CD4-positive, CD25-positive, alpha-beta regulatory T cell (primary cell): ENCODE measurements at places on chromosomes 2 and 18. TPM values are rescaled to one million over a fixed set of nuclear protein-coding genes. Genes with fewer than 3 reads are reported as not detected.

GRCh38 chr2:116435648-116436047, 1378.8 kb upstream of the DDX18 start:
- no peaks in the 10 kb centered on the region for H3K27me3 ChIP-seq
- H3K36me3 ChIP-seq, result no peaks in the 10 kb centered on the region
- no peak overlapping the region for H3K4me3 ChIP-seq

Gene ST3GAL5
- total RNA-seq, result 25.8 TPM

Gene ADGRF3
- total RNA-seq, result 1.8 TPM

Gene KRCC1
- 11.8 TPM for total RNA-seq

Gene UGT1A4
- not detected for total RNA-seq

DNA sequence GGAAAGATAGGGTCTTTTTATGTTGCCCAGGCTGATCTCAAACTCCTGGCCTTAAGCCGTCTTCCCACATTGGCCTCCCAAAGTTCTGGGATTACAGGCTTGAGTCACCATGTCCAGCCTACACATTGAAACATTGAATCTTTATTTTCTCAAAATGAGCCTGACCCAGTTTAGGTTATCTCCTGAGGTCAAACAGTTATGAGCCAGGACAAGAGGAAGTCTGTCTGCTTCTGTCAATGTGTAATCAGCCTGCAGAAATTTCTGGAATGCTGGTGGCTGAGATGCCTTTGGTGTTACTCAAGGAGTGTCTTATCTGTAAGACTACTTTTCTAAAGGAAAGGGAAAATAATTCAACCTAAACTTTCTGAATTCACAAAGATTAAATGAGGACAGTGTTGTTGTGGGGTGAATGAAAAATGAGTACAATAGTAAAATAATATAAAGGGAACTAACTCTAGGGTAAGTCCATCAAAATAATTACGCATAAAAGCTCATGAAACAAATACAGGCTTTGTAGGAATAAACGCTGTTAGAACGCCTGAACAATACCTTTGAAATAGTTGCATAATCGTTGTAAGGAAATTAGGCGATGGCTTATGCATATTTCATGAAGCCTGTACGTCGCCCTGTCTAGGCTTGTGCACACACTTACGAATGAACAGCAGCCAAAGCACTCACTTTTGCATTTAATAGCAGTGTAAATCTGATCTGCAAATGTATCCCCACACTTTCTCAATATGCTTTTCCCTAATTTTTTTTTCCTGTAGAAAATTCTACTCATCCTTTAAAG, 260.8 kb downstream of the RDH14 start:
- no peaks in the 10 kb centered on the region for H3K27me3 ChIP-seq
- DNase-seq, result no peak
- no peak overlapping the region for H3K27ac ChIP-seq
- H3K36me3 ChIP-seq, result no peaks in the 10 kb centered on the region
- no peak overlapping the region for H3K4me3 ChIP-seq

GRCh38 chr2:219082332-219082958, 21.7 kb upstream of the IHH start:
- no peaks in the 10 kb centered on the region for H3K27me3 ChIP-seq
- H3K27ac ChIP-seq, result no peak overlapping the region
- no peaks in the 10 kb centered on the region for H3K4me1 ChIP-seq
- H3K4me3 ChIP-seq, result no peak overlapping the region
- peaks cover 11% of the 10 kb centered on the region for H3K36me3 ChIP-seq
- no peak for DNase-seq

DNA sequence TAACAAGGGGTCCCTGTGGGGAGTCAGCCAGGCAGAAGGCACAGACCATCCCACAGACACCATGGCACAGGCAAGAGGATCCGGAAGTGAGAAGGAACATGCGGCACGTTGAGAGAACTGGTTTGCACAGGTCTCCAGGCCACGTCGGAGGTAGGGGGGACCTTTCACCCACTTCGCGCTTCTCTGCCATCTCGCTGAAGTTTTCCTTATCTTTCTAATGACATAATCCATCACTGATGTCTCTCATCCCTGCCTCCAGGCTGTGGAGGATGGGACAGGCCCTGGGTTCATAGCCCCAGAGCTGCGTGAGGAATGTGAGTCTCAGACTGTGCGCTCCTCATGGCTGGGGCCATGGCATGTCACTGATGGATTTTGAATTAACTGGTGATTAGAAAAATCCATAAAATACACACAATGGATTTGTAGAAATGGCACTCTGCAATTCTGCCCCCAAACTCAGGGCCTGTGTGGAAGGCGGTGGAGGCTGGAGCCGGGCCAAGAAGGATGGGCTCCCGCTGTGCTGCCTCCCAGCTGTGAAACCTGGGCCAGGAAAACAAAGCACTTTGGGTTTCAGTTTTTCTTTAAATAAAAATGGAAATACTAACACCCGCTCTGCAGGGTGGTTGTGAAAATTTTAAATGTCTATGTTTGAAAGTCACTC, 113.3 kb upstream of the ALKAL2 start:
- H3K36me3 ChIP-seq, result no peaks in the 10 kb centered on the region
- no peaks in the 10 kb centered on the region for H3K27me3 ChIP-seq
- H3K4me1 ChIP-seq, result no peaks in the 10 kb centered on the region
- H3K27ac ChIP-seq, result no peak overlapping the region

GRCh38 chr18:23317975-23318675, 135.0 kb upstream of the RIOK3 start:
- H3K27ac ChIP-seq, result no peak overlapping the region
- H3K4me3 ChIP-seq, result no peak overlapping the region
- no peak for DNase-seq
- no peaks in the 10 kb centered on the region for H3K27me3 ChIP-seq
- H3K36me3 ChIP-seq, result no peaks in the 10 kb centered on the region

GRCh38 chr2:141200191-141200590, 930.6 kb downstream of the LRP1B start:
- no peak for DNase-seq
- no peaks in the 10 kb centered on the region for H3K4me1 ChIP-seq
- no peaks in the 10 kb centered on the region for H3K27me3 ChIP-seq
- no peak overlapping the region for H3K27ac ChIP-seq

Gene SERPINB11
- not detected for total RNA-seq

DNA sequence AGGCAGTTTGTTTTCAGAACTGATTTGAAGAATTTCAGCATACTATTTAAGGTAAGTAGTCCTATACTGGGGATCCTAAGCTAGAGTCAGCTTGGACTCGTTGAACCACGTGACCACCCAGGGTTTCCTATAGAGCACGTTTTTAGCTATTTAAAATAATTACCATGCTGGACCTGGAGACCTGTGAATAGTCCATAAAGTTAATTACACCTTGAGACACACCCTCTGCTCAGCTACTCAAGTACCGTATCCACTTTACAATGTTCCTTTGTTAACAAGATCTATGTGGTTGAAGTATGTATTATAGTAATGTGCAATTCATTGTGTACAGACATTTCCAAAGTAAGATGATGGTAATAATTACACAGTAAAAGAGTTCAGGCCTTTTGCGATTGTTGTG, 67.6 kb downstream of the CRIM1 start:
- H3K4me3 ChIP-seq, result no peak overlapping the region
- H3K27me3 ChIP-seq, result no peaks in the 10 kb centered on the region
- H3K27ac ChIP-seq, result no peak overlapping the region
- H3K4me1 ChIP-seq, result no peaks in the 10 kb centered on the region
- DNase-seq, result no peak
- H3K36me3 ChIP-seq, result no peaks in the 10 kb centered on the region

Gene GALR1
- not detected for total RNA-seq

DNA sequence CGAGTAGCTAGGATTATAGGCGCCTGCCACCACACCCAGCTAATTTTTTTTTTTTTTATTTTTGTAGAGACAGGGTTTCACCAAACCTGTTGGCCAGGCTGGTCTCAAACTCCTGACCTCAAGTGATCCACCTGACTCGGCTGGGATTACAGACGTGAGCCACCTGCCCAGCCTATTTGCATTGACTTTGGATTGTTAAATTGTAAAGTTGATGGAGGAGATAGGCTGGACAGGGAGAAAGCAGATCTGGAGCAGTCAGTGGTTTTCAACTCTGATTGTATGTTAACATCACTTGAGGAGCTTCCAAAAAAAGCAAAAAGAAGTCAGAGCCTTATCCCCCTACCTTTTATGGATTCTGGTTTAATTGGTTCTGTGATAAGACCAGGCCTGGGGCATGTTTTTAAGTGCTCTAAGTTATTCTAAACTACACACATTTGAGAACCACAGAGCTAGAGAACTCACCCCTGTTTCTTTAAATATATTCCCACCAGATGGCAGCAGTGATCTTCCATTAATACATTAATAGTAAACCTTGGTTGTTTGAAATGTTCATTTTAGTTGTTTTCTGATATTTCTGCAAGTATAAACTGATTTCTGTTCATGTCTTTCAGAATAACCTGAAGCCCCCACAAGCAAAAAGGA, 7.5 kb downstream of the C2orf49 start:
- DNase-seq, result no peak
- no peaks in the 10 kb centered on the region for H3K27me3 ChIP-seq
- no peaks in the 10 kb centered on the region for H3K4me1 ChIP-seq
- no peak overlapping the region for H3K27ac ChIP-seq
- H3K36me3 ChIP-seq, result peaks cover 93% of the 10 kb centered on the region
- H3K4me3 ChIP-seq, result no peak overlapping the region

Gene SLC5A7
- not detected for total RNA-seq

- no peak overlapping the region for H3K27ac ChIP-seq
- H3K27me3 ChIP-seq, result no peaks in the 10 kb centered on the region
- H3K4me1 ChIP-seq, result peaks cover 9% of the 10 kb centered on the region
- H3K36me3 ChIP-seq, result no peaks in the 10 kb centered on the region
Observed at GRCh38 chr2:39141334-39142271, 20.8 kb upstream of the SOS1 start.

Gene FEV
- not detected for total RNA-seq

GRCh38 chr2:62152000-62152399, 43.9 kb upstream of the B3GNT2 start:
- no peak overlapping the region for H3K4me3 ChIP-seq
- no peak for DNase-seq
- H3K4me1 ChIP-seq, result no peaks in the 10 kb centered on the region
- H3K27me3 ChIP-seq, result no peaks in the 10 kb centered on the region
- H3K27ac ChIP-seq, result no peak overlapping the region

Gene CABYR
- total RNA-seq, result 1.2 TPM

GRCh38 chr2:207073801-207074678, 91.7 kb downstream of the KLF7 start:
- peak overlapping the region; percentile 32 for H3K4me3 ChIP-seq
- H3K36me3 ChIP-seq, result no peaks in the 10 kb centered on the region

Gene GPN1
- total RNA-seq, result 27.8 TPM

- H3K4me3 ChIP-seq, result no peak overlapping the region
- H3K4me1 ChIP-seq, result no peaks in the 10 kb centered on the region
- H3K27me3 ChIP-seq, result no peaks in the 10 kb centered on the region
- no peak for DNase-seq
- no peak overlapping the region for H3K27ac ChIP-seq
Observed at GRCh38 chr2:203787979-203788378, 79.6 kb upstream of the CTLA4 start.

DNA sequence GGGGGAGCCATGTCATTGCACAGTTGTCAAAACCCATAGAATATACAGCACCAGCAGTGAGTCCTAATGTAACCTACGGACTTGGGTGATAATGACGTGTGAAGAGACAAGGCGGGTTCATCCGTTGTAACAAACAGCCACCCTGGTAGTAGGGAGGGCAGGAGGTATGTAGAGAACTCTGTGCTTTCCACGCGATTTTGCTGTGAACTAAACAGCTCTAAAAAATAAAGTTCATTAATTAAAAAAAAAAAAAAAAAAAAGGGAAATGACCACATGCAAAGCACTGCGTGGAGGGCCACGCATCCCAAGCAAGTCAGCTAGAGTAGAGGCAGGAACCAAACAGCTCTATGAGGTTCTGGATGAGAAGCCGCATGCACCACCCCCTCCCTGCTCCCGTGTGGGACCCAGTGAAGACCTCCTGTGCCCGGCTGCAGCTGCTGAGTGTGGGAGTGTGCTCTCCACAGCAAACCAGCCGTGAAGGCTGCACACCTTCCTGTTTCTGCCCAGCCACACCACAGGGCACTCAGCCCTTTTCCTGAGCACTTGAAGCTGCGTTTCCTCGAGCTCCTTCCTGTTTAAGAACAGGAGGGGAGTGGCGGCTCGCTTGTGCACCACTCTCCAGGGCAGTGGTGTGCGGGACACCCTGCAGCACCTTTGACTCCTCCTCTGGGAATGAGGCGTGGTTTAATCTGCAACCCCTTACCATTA, 65.6 kb downstream of the ODC1 start:
- no peaks in the 10 kb centered on the region for H3K27me3 ChIP-seq
- peak overlapping the region; percentile 64 for H3K27ac ChIP-seq
- H3K4me1 ChIP-seq, result peaks cover 88% of the 10 kb centered on the region
- H3K4me3 ChIP-seq, result peak overlapping the region; percentile 66

GRCh38 chr2:97935719-97936161, 60.0 kb downstream of the TMEM131 start:
- no peaks in the 10 kb centered on the region for H3K36me3 ChIP-seq
- H3K4me3 ChIP-seq, result no peak overlapping the region
- peaks cover 7% of the 10 kb centered on the region for H3K4me1 ChIP-seq
- H3K27ac ChIP-seq, result no peak overlapping the region

- H3K36me3 ChIP-seq, result no peaks in the 10 kb centered on the region
- H3K27ac ChIP-seq, result no peak overlapping the region
- no peak for DNase-seq
- H3K27me3 ChIP-seq, result no peaks in the 10 kb centered on the region
- H3K4me3 ChIP-seq, result no peak overlapping the region
- H3K4me1 ChIP-seq, result no peaks in the 10 kb centered on the region
Observed at GRCh38 chr18:33326975-33327374, 113.5 kb downstream of the CCDC178 start.

GRCh38 chr2:208490492-208490891, 83.9 kb downstream of the PTH2R start:
- no peaks in the 10 kb centered on the region for H3K4me1 ChIP-seq
- no peaks in the 10 kb centered on the region for H3K27me3 ChIP-seq
- H3K4me3 ChIP-seq, result no peak overlapping the region
- no peaks in the 10 kb centered on the region for H3K36me3 ChIP-seq
- no peak for DNase-seq

DNA sequence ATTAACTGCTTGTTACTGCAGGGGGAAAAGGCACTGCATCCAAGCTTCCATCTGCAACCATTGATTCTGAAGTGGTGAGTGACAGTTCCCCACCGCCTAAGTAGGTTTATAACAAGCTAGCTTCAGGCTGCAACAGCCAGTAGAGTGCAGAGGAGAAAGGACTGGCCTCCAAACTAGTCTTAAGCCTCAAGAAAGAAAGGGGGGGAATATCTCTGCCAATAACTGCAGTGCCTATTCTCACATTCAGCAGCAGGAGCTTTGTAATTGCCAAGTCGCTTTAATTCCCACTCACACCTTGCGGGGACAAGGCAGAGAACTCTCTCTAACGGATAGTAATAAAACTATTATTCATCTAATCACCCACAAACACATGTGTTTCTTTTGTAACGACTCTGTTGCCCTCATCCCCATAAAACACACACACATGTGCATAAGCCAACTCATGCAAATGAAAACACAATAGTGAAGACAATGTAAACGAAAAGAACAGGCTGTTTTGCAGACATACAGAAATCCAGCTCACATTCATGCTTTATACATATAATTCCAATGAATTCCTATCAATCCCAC, 1963.3 kb upstream of the PIK3C3 start:
- H3K4me1 ChIP-seq, result no peaks in the 10 kb centered on the region
- no peak overlapping the region for H3K4me3 ChIP-seq
- H3K27me3 ChIP-seq, result no peaks in the 10 kb centered on the region
- no peak overlapping the region for H3K27ac ChIP-seq
